ENCODE measurements at places on chromosomes 3 and 15.
A peak's percentile ranks its signal among the peaks of the same experiment; 100 is the strongest.

GRCh38 chr3:149417727-149418126 lies 40.3 kb upstream of the TM4SF1 start:
- DNase-seq: no peak

DNA sequence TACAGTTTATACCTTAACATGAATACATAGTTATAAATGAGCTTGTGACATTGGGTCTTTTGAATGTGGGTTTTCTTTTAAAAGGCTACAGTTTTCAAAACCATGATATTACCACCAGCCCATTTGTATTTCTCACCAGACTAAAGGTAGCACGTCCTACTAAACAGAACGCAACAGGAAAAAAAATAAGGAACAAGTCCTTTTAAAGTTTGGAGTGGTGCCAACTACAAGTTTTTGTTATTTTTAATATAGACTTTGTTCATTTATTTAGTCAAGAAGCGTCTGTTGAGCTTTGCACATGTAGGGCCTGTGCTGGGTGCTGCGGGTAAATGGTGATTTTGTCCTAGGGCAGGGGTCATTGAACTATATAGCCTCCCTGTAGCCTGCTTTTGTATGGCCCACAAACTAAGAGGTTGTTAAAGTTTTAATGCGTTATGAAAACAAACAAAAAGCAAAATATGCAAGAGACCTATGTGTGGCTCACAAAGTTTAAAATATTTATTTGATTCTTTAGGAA lies 164.4 kb downstream of the GHSR start:
- no peak for DNase-seq

- no peak for DNase-seq
These were observed 218.0 kb downstream of the ZBTB20 start for GRCh38 chr3:114928989-114929640.

DNA sequence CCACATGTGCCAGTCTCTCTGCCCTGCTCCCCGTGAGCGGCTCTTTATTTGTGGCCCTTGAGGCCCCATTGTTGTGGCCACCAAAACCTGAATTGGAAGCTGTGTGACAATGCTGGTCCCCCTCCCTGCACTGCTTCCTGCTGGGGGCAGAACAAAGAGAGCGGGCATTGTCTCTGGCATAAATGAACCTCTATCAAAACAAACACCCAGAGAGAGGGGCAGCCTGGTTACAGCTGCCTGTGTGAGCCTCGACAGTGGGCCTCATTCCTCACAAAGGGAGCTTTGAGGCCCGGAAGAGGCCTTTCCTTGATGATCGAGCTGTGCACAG lies 152.9 kb downstream of the IGF1R start:
- DNase-seq: no peak

- no peak for DNase-seq
These were observed 104.1 kb upstream of the GOLGA8J start for GRCh38 chr15:29978411-29979382.

GRCh38 chr15:88166082-88166993 lies 90.2 kb downstream of the NTRK3 start:
- no peak for DNase-seq

GRCh38 chr3:71012971-71013370 lies 570.6 kb downstream of the FOXP1 start:
- DNase-seq: no peak

DNA sequence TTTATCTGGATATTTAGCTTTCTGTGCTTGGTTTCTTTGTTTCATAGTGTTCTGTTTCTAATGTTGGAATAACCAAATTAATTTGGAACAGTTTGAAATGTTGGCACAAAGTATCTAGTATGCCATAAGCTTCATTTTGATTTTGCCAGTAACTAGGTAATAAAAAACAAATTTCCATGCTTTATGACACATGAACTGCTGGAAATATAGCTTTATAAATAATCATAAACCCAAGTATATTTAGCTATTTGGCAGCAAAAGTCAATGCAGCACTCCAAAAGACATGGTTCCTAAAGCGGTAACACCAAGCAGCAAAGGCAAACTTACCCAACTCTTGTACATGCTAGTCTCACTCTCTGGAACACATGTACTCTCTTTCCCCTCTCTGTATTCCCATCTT lies 106.0 kb upstream of the CCNL1 start:
- no peak for DNase-seq

- DNase-seq: no peak
These were observed 68.6 kb downstream of the ST6GAL1 start for GRCh38 chr3:186998937-186999368.

- DNase-seq: no peak
These were observed 118.7 kb downstream of the THRB start for GRCh38 chr3:24375947-24376384.

DNA sequence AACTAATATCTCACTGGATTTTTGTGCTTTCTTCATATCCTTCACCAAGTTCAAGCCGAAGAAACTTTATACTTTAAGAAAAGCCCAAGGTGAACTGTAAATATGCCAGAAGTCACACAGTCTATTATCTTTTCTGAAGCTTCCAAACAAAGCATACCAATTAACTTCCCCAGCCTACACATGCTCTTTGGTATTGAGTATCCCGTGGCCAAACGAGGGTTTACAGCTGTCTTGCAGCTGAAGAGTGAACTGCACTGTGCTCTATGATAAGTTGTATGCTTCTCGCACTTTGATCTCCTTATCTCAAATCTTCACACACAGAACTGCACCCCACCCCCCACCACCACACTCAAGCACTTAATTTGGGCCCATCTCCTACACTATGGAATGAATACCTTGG lies 215.6 kb upstream of the VEPH1 start:
- no peak for DNase-seq

GRCh38 chr3:13214847-13215472 lies 141.7 kb upstream of the IQSEC1 start:
- DNase-seq: no peak

- DNase-seq: no peak
These were observed 245.2 kb downstream of the CD47 start for GRCh38 chr3:107845380-107846278.

DNA sequence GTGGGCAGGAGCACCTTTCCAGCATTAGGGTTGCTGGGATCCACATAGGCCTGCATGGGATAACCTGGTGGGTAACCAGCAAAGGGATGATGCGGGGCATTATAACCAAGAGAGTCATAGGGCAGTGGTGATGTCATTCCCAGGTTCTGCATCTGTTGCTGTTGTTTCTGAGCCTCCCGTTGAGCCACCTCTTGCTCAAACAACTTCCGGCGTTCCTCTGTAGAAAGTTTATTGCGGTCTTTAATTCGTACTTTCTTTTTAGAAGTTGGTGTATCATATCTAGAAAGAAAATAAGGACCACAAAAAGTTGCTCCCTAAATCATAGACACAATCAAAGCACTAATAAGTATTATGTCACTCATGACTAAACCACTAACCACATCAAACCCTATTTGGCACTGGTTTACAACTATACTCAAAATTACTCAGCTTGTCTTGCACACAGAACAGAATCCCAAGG lies 77.8 kb downstream of the NBEAL2 start:
- DNase-seq: peak; percentile 5

- no peak for DNase-seq
These were observed 27.7 kb downstream of the SACM1L start for GRCh38 chr3:45716790-45717336.

GRCh38 chr3:5274091-5274490 lies 86.6 kb downstream of the EDEM1 start:
- DNase-seq: no peak

- no peak for DNase-seq
These were observed 324.7 kb downstream of the SHQ1 start for GRCh38 chr3:72523429-72524151.

DNA sequence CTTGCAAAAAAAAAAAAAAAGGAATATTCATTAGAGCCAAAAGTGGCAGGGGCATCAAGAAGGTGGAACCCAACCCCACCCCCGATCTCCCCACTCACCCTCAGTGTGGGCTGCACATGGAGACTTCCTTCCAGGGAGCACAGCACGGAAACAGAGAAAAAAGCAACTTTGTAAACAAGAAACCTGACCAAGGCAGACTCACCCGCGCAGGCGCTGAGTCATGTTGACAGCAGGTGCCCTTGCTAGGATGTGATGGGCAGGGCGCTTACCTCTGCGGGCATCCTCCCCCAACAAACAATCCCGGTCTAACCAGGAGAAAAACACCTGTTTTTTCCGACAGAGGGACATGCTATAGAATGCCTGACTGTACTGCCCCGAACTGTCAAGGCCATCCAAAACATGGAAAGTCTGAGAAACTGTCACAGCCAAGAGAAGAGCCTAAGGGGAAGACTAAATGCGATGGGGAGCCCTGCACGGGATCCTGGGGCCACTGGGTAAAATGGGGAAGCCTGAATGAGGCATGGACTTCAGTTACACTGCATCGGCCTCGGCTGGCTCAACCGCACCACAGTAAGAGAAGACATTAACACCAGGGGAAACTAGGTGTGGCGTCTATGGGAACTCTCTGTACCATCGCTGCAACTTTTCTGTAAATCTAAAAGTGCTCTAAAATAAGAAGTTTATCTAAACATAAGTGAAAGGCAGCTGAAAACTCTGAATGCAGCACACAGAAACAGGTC lies 66.7 kb upstream of the GATA2 start:
- DNase-seq: no peak

- DNase-seq: no peak
These were observed 150.5 kb downstream of the WDR76 start for GRCh38 chr15:43977072-43977884.

- DNase-seq: no peak
These were observed 47.8 kb downstream of the SPRED1 start for GRCh38 chr15:38300395-38300794.

DNA sequence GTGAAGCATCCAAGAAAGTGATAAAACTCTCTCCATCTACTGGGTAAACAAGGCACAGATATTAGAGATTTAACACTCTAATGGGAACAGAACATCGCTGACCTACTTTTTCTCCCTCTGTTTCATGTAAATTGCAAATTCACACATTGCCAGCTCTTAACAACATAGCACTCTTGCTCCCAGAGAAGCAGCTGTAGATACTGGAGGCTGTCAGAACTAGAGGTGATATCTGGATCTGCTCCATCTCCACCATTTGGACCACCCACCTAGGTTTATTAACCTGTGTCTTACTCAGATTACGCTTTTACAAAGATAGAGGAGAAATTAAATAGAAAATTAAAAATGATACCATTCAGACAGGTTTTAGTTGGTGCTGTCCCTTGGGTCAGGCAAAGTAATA lies 289.1 kb upstream of the CRBN start:
- no peak for DNase-seq
